ENCODE measurements at places on chromosomes 6 and 20. TPM values are rescaled to one million over a fixed set of nuclear protein-coding genes. Genes with fewer than 3 reads are reported as not detected.

The HTR1E gene
- polyA plus RNA-seq, result 4.1 TPM

The SLC17A2 gene
- polyA plus RNA-seq, result not detected

The SRSF3 gene
- polyA plus RNA-seq, result 267 TPM

The BCL2L1 gene
- polyA plus RNA-seq, result 31.6 TPM

The TMEM217 gene
- 0.39 TPM for polyA plus RNA-seq

The SLC22A7 gene
- polyA plus RNA-seq, result not detected

The GCLC gene
- 50.4 TPM for polyA plus RNA-seq

The MRPL2 gene
- polyA plus RNA-seq, result 37.2 TPM

The ABHD16B gene
- polyA plus RNA-seq, result not detected

The RSPH9 gene
- 0.25 TPM for polyA plus RNA-seq

The HEY2 gene
- 9.9 TPM for polyA plus RNA-seq
